ENCODE measurements at places on chromosomes 13 and 19. TPM values are rescaled to one million over a fixed set of nuclear protein-coding genes. Genes with fewer than 3 reads are reported as not detected.

DNA sequence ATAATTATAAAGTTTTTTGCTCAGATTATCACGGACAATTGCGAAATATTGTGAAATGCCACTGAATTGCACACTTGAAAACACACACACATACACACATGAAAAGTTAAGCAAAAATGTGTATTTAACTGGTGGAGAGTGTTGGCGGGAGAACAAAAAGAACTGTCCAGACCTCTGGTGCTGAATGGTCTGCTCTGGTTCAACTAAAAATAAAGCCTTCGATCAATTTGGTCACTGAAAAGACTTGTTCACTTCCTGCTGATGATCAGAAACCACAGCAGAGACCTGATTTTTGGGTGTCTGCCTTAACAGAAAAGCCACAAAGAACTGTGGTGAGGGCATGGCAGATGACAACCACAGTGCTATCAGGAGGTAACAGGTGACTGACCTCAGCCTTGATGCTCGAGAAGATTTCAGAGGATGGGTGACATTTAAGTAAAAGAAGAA, 4.0 kb upstream of the IGFL1 start:
- no peak for DNase-seq

DNA sequence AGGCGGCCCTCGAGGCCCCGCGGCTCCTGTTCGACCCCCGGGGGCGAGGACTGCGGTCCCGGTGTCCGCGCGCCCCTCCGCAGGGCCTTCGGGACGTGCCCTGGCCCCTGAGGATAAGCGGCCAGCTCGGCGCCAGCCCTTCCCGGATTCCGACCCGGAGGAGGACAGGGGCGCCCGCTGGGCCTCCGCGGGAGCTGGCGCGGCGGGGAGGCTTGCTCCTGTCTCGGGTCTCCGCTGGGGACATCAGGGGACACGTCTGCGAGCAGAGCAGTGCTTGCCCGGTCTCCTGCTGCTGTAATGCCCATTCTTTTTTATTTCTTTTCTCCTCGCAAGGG, 829 bp downstream of the B3GLCT start:
- DNase-seq: no peak

Gene FBXW9
- 1.8 TPM for total RNA-seq

Gene RFPL4A
- not detected for total RNA-seq

GRCh38 chr19:49555600-49556411, 24.6 kb downstream of the NOSIP start:
- no peak for DNase-seq

- no peak for DNase-seq
Measured at GRCh38 chr13:111971891-111972780, 94.8 kb upstream of the SOX1 start.

DNA sequence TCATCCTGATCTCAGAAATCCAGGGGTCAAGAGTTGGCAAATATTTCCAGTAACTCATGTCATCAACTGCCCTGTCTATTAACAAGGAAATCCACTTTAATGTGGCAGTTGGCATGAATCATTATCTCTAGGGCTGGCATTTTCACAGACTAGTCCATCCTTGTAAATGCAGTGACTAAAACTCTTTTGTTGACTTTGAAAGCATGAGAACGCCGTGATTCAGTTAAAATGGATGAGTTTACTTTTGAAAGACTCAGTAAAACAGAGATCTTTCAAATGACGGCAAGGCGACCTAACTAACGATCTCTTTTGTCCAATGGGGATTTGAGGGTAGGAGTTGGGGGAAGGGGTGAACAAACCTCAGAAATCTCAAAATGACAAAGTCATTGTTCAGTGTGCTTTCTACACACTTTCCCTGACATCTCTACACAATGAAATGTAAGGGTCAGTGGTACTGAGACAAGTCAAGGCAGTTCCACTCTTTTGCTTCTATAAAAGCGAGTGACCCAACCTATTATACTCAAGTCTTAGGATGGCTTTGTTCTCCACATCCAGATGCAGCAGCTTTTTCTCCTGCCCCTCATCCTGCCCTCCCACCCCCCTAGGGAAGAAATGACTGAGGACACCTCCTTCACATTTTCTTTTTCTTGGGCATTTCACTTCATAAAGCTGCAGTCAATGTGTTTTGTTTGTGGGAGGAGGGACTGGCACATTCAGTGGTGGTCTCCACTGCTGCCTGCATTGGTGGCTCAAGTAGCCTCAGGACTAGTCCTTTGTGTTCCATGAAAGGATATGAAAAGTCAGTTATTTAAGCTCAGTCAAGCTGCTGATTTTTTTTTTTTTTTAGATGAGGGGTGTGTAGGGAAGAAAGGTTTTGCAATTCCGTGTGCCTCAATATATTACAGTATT, 200.5 kb downstream of the ABCC4 start:
- no peak for DNase-seq

GRCh38 chr19:3813473-3814392, 27.6 kb upstream of the MATK start:
- no peak for DNase-seq

DNA sequence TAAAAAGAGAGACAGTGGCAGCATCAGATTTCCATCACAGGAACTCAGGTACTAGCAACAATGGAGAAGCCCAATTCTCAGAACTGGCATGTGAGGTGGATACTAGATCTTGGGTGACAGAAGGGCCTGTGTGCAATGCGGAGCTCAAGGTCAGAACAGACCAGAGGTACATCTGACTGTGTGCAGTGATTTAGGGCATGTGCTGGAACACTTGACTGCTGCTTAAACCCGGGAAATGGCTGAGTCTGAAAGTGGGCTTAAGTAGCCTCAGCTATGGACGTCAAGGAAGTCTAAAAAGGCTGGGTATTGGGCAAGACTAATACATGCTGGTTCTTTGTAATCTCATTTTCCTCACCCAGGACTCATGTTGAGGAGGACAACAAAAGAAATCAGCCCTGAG, 182.2 kb downstream of the LACC1 start:
- no peak for DNase-seq

DNA sequence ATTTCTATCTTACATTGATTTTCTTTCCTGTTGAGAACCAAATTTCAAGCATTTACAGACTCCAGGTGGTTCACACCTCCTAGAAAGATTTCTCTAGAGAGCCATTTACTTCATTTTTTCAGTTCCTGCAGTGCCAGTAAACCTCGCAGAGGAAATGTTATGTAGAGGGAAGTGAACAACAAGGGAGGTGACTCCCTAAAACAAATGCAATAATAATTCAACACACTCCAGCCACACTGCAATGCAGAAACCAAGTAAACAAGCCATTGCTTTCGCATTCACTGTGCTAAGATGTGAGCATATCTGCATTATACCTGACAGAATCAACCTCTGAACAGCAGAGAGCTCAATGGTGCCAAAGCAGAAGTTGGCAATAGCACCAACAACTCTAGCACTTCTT, 215.1 kb downstream of the RBM26 start:
- DNase-seq: no peak

Gene LIM2
- not detected for total RNA-seq

DNA sequence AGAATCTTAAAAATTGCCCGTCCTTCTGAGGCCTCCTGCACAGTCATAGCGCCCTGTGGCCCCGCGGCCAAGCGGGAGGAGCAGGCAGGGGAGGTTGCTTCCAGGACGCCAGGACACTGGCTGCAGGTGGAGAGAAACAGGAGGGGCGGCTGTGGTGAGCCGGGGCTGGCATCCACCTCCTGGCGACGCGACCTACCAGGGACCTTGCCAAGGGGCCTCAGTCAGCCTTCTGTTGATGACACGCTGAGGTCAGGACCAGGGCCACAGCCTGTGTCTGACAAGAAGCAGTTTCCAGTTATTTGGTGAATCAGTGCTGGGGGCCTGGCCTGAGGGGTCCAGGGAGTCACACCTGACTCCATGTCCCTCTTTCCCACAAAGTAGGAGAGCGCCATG, 13.3 kb upstream of the MKNK2 start:
- DNase-seq: no peak

DNA sequence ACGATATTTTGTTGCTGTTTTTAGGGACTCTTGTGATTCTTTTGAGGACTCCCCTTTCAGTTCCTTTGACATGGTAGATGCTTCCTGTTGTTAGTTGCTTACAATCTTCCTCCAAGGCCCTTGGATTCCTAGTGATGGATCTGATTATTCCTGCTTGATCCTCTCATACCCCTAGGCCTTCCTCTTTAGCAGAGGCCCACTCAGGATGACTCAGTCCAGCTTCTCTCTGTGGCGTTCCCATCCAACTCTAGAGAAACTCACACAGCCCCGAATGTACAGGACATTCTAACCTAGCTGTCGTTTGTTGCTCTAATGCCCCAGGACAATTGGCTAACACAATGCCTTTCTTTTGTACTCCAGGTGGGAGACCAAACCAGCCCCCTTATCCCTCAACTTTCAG, 191.4 kb downstream of the POSTN start:
- DNase-seq: no peak

DNA sequence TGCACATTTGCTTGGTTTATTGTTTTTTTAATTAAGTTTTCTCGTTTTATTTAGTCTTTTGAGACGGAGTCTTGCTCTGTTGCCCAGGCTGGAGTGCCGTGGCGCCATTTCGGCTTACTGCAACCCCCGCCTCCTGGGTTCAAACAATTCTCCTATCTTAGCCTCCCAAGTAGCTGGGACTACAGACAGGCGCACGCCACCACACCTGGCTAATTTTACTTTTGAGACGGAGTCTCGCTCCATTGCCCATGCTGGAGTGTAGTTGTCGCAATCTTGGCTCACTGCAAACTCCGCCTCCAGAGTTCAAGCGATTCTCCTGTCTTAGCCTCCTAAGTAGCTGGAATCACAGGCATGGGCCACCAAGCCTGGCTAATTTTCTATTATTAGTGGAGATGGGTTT, 1.3 kb downstream of the RPS9 start:
- no peak for DNase-seq

GRCh38 chr13:34383728-34384127, 558.3 kb upstream of the NBEA start:
- DNase-seq: no peak

DNA sequence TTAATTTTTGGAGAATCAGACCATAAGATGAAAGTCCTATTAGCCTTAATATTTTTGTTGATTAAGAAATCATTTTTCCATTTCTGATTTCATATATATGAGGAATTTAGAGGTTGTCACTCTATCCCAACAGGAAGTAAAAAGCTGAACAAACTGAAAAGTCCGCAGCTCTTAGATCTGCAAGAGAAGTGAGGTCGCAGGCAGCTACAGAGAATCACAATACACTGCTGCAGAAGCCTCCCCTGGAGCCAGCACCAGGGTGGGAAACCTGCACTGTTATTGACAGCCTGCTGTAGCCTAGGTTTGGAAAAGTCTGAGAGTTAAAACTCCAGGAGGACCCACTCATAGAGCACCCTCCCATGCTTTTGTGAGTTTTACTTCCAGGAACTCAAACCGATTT, 29.9 kb downstream of the TNFRSF19 start:
- DNase-seq: no peak

GRCh38 chr19:42079886-42080763, 4.2 kb downstream of the ZNF574 start:
- DNase-seq: no peak

- DNase-seq: no peak
Measured at GRCh38 chr19:4929186-4929585, 19.9 kb downstream of the UHRF1 start.

Gene DIAPH3
- total RNA-seq: 0.35 TPM

GRCh38 chr19:2315818-2316353, 7.9 kb upstream of the LINGO3 start:
- peak; percentile 79 for DNase-seq

DNA sequence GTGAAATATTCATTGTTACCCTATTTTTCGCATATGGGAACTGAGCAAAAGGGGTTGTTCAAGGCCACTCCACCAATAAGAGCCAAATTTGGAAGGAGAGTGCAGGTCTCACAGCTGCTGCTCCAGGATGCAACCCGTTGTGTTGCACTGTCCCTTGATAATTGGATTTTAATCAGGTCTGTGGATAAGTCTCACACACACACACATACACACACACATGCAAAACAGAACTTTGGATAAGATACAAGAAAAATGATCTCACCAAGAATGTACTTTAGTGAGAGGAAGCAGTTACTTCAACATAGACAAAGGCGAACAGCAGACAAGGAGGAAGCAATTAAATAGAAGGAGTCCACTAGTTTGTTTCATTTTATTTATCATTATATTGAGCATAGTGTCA, 127.3 kb upstream of the EDNRB start:
- no peak for DNase-seq

DNA sequence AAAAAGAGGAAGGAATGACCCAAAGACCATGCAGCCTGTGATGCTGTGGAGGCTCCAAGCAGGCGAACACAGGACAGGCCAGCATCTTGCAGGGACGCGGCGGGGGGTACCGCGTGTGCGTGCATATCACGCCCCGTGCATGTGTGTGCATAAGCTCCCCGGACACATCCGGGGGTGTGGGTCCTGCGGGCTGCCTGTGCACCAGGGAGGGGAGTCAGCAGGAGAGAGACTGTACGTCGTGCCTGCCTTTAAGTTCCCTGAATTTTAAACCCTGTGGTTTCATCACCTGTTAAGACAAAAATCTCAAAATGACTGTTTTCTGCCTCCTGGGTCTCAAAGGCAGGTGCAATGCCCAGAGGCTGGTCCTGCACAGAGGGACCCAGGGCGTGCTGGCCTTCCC, 16.6 kb downstream of the ADAT3 start:
- no peak for DNase-seq

DNA sequence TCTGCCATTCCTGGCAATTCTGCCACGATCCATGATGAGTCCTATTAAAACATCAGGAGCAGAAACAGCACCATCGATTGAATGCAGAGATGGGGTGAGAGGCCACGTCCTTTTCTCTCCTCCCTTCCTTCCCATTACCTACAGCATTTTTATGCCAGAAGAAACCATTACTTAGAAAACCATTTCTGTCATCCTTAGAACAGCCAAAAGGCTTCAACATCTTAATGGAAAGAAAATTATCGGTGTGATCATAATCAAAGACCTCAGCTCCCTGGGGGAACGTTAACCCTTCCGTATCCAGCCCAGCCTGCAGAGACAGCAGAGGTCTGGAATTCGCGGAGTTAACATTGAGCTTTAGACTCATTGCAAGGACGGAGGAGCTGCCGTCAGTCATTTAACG, 56.0 kb upstream of the SIAH3 start:
- DNase-seq: no peak

GRCh38 chr19:916645-917322, 349 bp upstream of the KISS1R start:
- no peak for DNase-seq

DNA sequence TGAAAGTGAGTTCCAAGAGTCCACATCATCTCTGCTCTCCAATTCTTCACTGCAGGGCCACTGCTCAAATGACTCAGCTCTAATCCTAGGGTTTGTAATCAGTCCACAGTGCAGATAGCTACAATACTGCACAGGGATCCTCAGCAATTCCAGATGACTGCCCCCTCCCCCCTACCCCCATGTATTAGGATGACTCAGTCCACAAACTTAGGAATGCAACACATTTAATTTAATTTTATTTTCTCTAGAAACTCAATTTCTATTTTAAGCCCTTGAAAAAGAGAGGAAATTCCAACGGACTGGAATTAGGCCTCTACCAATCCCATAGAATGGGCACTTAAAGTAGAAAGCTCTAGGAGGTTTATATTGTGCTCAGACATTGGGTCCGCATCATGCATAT, 173.8 kb upstream of the SOX21 start:
- DNase-seq: no peak

- DNase-seq: no peak
Measured at GRCh38 chr19:35212241-35212640, 16.3 kb downstream of the FAM187B start.

Gene KLHL1
- not detected for total RNA-seq

GRCh38 chr13:75258159-75258782, 223.7 kb downstream of the TBC1D4 start:
- no peak for DNase-seq

- DNase-seq: no peak
Measured at GRCh38 chr19:35206379-35206778, 22.2 kb downstream of the FAM187B start.

Gene COL4A2
- total RNA-seq: 153 TPM

GRCh38 chr13:101917833-101918661, 465.6 kb downstream of the ITGBL1 start:
- no peak for DNase-seq
